ENCODE measurements at places on chromosomes 4 and X.
A peak's percentile ranks its signal among the peaks of the same experiment; 100 is the strongest.

- DNase-seq: no peak
Measured at GRCh38 chrX:1468250-1468772, 15.6 kb upstream of the ASMTL start.

GRCh38 chr4:110130576-110131358, 67.6 kb downstream of the ELOVL6 start:
- DNase-seq: no peak

DNA sequence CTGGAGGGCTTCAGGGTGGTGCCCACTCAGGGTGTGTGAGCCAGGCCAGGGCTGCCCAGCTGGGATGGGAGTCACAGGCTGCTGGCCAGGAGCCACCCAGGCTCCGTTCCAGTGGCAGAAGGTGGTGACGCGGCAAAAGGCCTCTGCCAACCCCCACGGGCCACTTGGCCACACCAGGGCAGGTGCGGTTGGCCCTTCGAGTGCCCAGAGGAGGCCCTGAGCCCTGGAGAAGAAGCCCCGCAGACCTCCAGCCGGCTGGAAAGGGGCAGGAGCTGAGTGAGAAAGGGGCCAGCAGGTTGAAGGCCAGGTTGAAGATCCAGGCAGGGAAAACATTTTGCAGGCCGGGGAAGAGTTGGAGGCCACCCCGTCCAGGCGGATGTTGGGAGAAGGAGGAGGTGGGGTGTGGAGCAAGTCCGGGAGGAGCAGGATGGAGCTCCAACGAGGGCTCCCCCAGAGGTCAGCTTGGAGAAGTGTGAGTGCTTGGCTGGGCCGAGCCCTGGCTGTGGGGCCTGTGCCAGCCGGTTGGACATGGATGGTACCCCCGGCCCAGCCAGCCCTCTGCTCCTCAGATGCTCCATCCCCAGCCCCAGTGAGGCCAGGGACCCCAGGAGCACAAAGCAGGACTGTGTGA, 2.8 kb upstream of the CPLX1 start:
- peak; percentile 75 for DNase-seq

DNA sequence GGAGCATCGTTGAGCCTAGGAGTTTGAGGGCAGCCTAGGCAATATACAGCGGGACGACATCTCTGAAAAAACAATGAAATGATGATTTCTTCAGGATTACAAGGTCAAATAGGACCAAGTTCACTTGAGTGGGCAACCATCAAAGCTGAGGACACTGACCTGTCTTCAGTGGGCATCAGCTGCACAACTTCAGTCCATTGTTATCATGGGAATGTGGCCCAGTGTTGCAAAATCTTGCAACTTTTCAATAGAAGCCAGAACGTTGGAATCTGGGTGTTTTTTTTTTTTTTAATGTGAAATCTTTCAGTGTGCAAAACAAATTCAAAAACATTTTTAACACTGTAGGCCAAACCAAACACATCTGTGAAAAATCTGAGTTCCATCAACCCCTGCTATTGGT, 155.4 kb upstream of the PLAC1 start:
- no peak for DNase-seq

- DNase-seq: no peak
Measured at GRCh38 chr4:116866106-116866505, 219.3 kb downstream of the TRAM1L1 start.

GRCh38 chr4:108794136-108794535, 31.3 kb upstream of the ETNPPL start:
- no peak for DNase-seq

DNA sequence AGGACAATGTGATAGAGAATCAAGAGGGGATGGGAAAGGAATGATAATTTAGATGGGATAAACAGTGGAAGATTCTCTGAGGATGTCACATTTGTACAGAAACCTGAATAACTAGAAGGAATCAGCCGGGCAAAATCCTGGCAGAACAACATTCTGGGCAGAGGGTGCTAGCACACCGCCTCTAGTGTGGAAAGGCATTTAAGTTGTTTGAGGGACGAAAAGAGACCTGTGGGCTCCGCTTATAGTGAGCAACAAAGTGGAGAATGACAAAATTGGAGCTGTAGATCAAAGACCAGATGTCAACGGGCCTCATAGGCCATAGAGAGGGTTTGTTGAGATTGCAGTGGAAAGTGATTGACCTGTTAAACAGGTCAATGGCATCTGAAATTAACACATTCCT, 596.0 kb upstream of the SLIT2 start:
- DNase-seq: no peak

DNA sequence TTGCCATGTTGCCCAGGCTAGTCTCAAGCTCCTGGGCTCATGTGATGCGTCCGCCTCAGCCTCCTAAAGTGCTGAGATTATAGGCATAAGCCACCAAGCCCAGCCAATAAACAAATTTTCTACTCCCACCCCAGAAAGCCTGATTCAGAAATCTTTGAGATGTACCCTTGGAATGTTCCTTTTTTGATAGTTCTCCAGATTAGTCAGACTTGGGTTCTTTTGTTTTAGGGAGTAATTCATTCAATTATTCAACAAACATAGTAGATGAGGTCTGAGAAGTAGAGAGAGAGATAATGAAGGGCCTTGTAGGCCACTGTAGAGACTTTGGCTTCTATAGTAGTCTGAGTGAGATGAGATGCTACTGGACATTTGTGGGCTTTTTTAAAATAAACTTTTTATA, 27.8 kb downstream of the RP2 start:
- DNase-seq: no peak

DNA sequence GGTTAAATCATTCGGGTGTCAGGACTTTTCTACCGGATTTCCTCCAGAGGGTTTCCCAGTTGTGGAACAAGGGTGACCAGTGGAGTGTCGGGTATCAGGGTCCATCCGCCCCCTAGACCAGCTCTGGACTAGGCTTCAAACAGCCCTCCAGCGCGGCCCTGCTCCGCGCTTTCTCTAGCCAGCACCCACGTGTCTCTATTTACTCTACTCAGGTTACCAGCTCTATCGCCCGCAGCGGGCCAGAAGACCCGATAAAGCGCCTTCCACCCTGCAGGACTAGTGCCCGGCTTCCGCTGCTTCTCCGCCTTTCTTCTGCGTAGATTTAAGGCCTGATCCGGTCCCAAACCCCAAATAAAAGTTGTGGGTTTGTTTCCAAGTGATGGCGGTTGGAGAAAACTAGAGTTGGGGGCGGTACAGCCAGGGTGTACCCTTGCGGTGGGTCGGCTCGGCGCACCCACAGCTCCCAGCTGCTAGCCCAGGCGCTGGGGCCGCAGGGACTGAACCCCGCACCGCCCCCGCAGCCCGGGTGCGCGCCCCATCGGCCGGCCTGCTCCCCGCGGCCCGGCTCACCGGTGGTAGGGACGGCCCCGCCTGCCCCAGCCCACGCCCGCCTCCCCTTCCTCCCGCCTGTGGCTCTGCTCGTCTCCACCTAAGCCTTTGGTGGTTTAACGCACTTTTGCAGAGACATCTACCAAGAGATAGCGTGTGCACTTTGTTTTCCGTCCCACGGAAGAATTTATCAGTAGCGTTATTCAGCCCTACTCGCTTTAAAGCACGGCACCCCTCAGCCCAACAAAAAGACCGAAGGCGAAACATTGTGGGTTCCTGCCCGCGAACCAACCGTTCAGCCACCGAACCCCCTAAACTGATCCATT, 2.1 kb downstream of the LEF1 start:
- DNase-seq: no peak

GRCh38 chrX:108557580-108557979, 117.9 kb downstream of the COL4A5 start:
- no peak for DNase-seq

DNA sequence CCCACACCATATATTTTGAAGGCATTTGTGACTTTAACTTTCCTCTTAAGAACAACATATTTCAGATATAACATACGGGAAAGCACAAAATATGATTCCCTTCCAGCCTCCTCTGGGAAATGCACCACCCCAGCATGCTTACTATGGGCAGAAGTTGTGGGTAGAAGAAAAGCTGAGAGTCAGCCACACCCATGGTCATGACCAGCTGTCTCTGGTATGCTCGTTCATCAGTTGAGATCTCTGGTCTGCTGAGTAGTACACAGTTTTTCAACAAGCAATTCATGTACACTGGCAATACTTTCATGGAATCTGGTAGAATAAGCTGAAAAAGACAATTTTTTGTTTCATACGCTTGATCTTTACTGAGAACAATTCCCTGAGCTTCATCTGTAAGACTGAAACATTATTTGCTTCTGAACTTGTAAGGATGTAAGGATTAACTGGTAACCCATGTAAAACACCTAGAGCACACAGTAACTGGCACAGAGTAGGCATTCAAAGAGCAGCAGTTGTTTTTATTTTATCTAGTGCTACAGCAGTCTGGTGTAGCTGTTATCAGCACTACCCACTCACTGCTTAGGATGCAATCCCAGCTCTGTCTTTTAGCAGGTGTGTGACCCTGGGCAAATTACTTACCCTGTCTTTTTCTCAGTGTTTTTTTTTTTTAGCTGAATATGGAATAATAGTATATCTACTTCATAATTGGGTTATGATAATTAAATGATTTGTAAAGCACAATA, 47.6 kb downstream of the METTL14 start:
- no peak for DNase-seq

- DNase-seq: no peak
Measured at GRCh38 chrX:106976416-106976815, 23.6 kb downstream of the MORC4 start.

DNA sequence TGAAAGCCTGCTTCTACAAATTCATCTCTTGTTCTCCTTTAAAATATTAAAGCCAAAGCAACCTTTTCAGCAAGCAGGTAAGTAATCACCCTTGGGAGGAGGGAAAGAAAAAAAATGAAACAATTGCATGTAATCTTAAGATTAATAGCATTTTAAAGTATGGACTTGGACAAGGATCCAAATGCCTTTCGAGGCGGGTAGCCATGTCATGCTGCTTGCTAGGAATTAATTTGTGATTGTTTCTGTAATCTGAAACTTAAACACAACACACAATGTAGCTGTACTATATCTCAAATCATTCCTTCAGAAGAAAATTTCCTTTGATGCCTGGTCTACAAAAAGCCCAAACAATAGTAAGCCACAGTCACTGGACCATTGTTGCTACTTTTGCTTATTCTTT, 112.4 kb upstream of the CBR4 start:
- DNase-seq: no peak

GRCh38 chr4:104726002-104726401, 231.3 kb upstream of the CXXC4 start:
- no peak for DNase-seq

GRCh38 chr4:85901500-85901899, 426.6 kb downstream of the ARHGAP24 start:
- no peak for DNase-seq

DNA sequence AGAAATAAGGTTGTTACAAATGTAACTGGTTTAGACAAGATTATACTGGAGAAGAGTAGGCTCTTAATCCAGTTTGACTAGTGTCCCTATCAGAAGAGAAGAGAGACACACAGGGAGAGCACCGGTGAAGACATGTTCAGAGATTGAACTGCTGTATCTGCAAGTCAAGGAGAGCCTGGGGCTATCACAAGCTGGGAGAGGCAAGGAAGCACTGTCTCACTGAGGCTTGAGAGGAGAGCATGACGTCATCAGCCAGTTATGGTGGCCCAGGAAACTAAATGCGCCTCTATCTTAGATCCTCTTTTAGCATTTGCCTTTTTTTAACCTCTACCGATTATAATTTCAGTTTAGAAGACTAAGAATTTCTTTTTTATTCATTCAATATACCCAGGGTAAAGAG, 583.4 kb downstream of the TRAM1L1 start:
- no peak for DNase-seq

DNA sequence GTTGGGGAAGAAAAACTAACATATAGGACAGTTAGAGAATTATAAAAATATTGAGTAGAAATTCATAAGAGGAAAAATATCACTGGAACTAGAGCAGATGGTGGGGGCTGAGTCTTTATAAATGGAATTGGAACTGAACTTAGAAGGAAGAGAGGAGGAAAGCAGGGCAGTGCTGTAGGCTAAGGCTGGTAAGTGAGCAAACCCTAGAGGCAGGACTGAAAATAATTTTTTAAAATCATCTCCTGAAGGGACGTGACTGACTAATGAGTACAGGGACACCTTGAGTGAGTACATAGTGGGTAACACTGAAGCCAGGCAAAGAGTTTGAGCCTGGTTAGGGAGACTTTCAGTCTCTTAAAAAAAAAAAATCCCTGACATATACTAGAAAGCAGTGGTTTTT, 63.3 kb downstream of the GALNT7 start:
- DNase-seq: no peak

GRCh38 chrX:154412468-154412867, 1.1 kb downstream of the TAFAZZIN start:
- DNase-seq: no peak

- no peak for DNase-seq
Measured at GRCh38 chr4:56048383-56048701, 99.6 kb downstream of the CEP135 start.

DNA sequence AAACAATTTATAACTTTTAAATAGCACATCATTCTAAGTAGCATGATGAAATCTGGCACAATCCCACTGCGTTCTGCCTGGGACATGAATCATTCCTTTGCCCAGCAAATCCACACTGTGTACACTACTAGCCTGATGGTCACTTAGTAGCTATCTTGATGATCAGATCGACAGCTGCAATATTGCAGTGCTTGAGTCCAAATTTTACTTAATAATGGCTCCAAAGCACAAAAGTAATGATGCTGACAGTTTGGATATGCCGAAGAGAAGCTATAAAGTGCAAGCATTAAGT, 86.6 kb upstream of the NPNT start:
- no peak for DNase-seq

- DNase-seq: no peak
Measured at GRCh38 chr4:88816360-88816759, 118.7 kb upstream of the NAP1L5 start.

- no peak for DNase-seq
Measured at GRCh38 chrX:30525732-30526131, 51.8 kb downstream of the TASL start.

DNA sequence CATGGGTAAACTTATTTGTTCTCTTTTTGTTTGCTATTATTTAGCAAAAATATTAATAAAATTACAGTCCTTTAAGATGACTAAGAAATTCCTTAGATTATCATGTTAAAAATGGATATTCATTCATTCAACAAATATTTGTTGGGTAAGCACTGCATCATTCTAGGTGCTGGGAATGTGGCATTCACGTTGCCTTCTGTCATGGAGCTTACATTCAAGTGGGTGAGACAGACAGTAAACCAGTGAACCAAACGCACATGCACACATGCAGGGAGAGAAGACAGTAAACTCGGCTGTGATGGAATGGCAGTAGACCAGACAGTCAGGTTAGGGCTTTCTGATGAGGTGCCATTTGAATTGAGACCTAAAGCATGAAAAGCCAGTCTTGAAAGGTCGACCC, 91.8 kb downstream of the STOX2 start:
- DNase-seq: no peak

DNA sequence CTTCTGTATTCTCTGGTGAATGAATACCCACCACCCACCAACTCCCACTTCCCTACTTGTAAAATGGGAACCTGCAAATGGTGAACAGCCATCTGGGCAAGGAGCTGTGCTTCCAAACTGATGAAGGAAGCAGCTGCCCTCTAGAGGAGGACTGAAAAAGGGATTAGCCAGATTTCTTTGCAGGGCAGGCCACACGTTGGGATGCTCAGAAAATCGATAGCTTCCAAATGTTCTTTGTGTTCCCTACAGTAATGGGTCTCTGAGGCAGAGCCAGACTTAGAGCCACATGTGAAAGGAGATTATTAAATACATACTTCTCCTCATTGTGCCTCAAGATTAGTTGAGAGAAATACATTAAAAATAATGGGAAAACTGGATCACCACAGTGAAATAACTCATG, 39.3 kb upstream of the LPAR4 start:
- DNase-seq: no peak

GRCh38 chr4:54499308-54500074, 158.3 kb upstream of the KIT start:
- DNase-seq: no peak

Measured in posterior cingulate gyrus (tissue), 11 donors.